ENCODE measurements at places on chromosomes 11 and 22.

DNA sequence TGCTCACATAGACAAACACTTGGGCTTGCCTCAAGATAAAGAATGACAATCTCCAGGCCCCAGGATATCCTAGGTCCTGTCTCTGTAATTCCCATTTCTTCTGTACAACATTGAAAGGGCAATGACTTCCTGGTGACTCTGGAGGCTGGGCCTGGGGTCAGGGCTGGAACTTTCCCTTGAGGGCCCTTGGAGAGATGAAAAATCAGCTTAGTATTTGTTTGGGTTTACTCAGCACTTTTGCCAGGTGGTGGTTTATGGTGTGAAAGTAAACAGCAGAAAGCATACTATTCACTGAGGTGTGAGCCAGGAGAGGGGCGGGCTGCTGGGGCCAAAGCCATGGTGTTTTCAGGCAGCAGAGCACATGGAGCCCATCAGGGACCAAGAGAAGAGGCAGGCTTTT is 214.7 kb upstream of the NARS2 start:
- no peak for DNase-seq

DNA sequence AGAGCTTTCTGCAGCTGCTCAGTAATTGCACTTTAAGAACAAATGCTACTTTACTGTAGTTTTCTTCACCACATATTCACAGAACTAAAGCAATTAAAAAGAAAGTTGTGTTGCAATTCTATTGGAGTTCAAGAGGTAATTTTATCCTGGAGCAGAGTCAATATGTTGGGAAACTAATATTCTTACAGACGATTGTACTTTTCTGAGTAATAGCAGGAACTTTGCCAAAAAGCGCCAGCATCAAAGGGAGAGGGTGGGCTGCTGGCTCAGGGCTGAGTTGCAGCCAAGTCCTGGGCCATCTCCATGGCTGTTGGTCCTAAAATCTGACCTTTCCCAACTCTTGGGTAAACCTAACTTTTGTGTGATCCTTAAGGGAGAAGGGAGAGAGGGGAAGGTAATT is 73.6 kb upstream of the MYO18B start:
- DNase-seq: peak; percentile 33

- DNase-seq: no peak
These were observed 3.8 kb upstream of the GGA1 start for GRCh38 chr22:37604875-37605274.

DNA sequence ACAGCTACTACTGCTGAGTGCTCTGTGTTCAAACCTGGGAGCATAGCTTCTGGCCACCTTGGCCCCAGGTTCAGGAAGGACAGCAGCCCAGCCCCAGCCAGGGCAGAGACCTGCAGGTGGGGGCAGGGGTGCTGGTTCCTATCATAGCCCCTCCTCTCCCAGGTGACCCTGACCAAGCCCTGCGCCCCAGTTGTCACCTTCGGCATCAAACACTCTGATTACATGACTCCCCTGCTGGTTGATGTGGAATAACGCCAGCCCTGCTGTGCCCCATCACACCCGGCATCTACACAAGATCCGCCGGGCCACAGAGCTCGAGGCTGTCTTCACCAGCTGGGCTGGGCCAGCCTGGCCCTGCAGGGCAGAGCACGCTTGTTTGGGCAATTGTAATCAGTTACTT is 6.9 kb downstream of the SCGB1C1 start:
- DNase-seq: no peak

DNA sequence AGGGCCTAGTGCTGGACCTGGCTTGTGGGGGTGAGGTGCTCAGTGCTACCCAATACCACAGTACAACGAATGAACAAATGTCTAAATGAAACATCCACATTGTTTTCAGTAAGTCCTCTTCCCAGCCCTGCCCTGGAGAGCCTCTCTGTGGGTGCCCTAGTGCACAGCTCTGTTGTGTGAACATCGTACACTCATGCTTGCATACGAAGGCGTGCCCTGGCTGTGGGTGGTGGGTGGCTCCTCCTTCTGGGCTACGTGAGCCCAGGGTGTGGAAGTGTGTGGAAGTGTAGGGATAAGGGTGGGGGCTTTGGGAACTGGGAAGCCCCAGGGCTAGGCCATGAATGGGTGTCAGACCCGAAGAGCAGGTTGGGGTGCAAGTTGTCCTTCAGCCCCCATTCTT is 592 bp upstream of the NLRX1 start:
- DNase-seq: no peak

- DNase-seq: no peak
These were observed 43.5 kb downstream of the CD44 start for GRCh38 chr11:35182317-35182939.

GRCh38 chr11:45423475-45424120 is 137.5 kb upstream of the SYT13 start:
- DNase-seq: no peak

DNA sequence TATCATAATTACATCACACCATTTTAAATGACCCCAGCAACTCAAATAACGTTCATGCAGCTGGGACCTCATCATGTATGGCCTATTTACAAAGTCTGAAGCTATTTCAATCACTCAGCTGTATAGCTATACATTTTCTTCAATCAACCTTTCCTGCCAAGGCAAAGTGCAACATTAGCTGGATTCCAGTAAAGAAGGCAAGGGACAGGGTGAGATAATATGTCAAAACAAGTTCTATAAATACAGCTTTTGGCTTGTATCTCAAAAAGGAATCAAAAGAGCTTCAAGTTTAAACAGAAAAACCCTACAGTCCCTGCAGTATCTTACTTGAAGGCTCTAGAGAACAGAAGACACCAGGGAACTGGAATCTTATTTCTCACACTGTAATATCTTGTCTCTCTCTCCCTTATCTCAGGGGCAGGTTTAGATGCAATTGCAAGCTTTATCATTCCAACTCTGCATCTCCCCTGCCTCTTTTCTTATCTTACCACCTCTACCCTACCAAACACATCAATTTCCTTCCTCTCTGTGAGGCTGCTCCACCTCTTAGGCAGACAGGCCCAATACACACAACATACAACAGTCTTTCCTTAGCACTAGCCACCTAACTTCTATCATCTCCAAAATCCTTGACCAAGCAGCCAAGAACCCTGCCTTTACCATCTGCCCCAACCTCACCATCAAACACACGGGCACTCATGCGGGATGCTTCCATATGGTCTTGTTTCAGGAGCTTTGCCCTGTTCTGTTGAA is 34.5 kb downstream of the CELF1 start:
- no peak for DNase-seq

GRCh38 chr11:2520736-2521035 is 75.9 kb downstream of the KCNQ1 start:
- DNase-seq: no peak

GRCh38 chr11:95229993-95230809 is 801 bp downstream of the SESN3 start:
- DNase-seq: peak; percentile 33

DNA sequence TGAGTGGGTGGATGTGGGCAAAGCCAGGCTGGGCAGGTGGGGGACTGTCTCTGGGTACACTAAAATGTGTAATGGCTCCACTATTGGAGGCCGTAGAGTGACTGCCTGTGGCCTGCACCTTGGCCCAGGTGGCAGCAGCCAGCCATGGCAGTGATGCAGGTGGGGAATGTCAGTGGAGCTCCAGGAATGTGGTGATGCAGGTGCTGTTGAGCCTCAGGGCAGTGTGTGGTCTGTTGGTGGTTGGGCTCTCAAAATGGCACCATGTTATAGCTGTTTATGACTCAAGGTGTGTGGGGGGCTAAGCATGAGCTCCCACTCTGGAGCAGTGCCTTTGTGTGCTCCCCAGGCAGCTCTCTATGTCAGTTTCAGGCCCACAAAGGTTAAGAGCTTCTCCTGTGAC is 40.2 kb upstream of the CCDC90B start:
- no peak for DNase-seq

DNA sequence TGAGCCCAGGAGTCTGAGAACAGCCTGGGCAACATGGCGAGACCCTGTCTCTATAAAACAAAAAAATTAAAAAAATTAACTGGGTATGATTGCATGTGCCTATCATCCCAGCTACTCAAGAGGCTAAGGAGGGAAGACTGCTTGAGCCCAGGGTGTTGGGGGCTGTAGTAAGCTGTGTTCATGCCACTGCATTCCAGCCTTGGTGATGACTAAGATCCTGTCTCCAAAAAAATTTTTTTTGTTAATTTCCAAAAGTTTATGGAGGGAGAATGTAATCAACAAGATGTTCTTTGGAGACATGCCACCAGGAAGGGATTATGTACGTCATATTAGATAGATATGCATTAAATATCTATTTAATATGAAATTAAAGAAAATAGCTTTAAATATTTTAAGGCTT is 267.5 kb downstream of the SBF2 start:
- DNase-seq: no peak

DNA sequence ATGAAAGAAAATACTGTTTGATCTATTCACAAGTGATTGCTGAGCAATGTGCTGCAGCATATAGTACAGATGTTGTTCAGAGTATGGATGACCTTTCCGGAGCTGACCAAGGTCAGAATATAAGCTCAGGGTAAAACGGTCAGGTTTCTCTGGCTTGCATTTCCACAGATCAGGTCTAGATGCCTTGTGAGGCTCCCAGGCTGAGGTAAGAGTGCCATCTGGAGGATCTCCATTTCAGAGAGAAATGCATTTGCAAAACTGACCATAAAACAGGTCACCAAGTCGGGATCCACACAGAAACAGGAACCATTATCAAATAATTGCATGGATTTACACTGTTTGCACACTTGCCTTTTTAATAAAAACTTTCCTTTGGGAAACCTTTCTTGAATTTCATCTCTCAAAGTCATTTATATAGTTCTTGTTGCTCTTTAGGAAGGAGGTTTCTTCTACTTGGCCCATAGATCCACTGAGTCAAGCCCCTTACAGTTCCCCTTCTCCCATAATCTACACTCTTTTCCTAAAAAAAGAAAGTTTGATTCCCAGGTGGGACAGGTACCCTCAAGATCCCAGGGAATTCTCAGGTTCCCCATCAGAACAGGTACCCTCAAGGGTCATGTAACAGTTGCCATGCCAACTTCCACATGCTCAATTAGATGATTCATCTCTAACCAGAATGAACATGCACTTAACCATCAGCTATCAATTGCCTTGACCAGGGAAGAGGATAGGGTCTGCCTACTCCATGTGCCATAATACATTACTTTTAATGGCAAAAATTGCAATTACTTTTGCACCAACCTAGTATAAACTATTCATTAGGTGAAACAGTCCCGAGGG is 25.0 kb upstream of the TMPRSS5 start:
- DNase-seq: peak; percentile 23

- DNase-seq: no peak
These were observed 54.6 kb upstream of the CHRM4 start for GRCh38 chr11:46445920-46446771.

DNA sequence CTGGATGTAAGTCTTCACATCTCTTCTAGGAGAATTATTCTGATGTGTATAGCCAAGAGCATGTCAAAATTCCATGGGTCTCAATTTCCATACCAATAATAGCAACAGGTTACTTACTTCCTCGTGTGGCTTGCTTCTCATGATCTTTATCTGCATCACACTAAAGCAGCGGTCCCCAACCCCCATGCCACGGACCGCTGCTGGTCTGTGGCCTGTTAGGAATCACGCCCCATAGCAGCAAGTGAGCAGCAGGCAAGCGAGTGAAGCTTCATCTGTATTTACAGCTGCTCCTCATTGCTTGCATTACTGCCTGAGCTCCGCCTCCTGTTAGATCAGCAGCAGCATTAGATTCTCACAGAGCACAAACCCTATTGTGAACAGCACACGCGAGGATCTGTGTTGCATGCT is 28.9 kb upstream of the SLC25A1 start:
- no peak for DNase-seq

DNA sequence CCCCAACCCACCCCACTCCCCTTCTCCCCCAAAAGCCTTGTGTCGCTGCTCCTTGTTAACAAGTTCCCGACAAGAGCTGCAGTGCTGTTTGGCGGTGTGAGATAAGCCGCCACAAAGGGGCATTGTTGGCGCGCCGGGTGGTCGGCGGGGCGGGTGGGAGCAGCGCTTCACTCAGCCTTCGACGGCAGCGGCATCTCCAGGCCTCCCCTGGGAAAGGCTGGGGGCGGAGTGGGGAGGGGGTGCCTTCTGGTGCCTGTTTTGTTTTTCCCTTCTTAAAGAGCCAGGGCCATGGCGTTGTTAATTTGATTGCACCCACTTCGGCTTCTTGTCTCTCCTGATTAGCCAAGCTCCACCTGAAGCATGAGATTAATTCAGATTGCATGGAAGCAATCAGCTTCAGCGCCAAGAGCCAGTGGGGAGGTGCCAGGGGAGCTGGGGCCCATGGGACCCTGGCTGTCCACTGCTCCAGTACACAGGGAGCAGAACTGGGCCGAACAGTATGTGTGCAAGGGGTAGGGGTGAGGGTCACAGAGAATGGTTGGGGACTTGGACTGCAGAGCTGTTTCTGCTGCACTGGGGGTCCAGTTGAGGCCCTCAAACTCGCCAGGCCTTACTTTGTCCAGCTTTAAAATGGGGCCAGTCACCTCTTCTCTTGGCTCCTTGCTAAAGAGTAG is 165.1 kb downstream of the CEP164 start:
- DNase-seq: no peak

DNA sequence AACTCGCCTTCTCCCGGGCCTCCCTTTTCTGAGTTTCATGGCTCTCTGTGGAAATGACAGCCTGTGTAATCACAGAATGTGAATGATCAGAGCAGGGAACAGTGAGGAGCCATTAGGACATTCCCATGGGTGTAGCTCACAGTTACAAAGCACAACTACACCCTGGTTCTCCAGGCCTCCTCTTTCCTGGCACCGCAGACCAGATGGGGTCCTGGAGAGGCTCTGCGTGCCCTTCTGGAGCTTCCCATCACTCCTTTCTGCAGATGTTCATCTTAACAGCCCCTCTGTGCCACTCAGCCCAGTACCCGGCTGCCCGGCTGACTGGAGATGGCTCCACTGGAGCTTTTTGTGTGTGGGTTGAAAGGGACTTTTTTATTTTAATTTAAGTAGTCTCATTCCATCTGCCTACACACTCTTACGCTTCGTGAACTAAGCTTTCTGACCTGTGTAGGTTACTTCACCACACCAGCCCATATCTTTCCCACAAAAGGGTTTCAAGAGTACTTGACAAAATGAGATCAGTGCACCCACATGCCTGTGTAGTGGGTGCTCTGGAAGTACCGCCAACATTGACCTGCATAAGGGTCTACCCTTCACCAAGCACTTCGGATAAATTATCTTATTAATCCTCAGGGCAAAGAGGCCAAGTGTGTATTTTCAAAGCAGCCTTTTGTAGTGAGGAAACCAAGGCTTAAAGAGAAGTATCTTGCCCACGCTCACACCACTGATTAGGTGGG is 29.8 kb downstream of the SREBF2 start:
- no peak for DNase-seq

GRCh38 chr11:76587820-76588454 is 82.6 kb downstream of the LRRC32 start:
- DNase-seq: no peak
